Skin of body (tissue), 3 donors: ENCODE measurements at places on chromosomes 2 and 18.
A peak's percentile ranks its signal among the peaks of the same experiment; 100 is the strongest.

DNA sequence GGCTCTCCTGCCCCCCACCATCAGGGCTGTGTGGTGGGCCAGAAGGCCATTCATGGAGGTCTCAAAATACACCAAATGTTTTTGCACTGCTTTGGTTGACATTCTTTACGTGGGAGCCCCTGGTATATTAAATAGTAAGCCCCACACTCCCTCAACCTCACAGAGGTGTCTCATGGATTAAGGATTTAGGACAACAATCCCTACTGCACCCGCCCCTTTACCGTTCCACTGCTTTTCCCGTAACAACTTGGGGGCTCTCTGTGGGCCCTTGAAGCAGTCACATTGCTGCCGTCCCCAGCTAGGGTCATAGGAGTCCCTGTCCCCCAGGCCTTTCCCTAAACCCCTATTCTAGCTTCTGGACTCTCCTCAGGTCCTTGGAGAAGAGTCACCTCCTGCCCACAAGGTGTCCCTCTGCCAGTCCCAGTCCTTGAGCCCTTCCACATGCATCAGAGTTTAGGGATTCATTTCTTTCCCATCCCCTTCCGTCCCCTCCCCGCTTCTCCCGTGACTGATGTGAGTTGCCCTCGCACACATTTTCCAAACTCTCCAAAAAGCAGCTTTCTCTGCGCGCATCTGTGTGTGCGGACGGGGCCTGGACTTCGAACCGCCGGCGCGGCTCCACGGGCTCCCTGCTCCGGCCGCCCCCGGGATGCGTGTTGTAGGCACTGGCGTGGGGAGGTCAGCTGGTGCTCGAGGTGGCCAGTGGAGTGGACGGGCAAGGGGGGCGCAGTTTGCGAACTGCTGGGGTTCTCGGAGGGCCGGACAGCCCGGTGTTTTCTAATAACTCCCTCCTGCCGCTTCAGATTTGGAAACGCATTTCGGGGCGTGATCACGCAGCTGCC lies 84.8 kb downstream of the LYPD1 start:
- DNase-seq = no peak

DNA sequence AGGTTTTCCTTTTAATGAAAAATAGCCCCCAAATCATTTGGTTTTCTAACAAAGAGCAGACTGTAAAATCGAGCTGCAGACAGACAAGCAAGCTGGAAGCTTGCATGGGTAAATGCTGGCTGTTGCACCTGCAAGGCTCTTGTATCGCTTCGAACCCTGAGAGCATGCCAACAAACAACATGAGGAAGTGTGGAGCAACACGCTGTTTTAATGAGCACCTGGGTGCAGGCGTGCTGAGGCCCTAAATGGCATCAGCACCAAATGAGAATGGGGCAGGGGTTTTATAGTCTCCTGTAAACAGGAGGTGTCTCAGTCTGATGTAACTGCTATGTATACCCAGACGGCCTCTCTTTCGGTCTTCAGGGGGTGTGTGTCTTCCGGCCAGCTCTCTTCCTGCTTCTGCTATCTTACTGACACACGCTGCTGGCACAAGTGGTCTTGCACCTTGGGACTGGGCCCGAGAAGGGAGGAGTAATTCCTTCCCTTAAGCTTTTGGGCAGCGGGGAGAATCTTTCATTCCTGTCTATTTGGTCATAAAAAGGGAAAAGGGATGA lies 31.9 kb upstream of the CDH2 start:
- no peak for DNase-seq

- DNase-seq = no peak
These were observed 163.8 kb downstream of the FAM210A start for GRCh38 chr18:13562494-13563029.

DNA sequence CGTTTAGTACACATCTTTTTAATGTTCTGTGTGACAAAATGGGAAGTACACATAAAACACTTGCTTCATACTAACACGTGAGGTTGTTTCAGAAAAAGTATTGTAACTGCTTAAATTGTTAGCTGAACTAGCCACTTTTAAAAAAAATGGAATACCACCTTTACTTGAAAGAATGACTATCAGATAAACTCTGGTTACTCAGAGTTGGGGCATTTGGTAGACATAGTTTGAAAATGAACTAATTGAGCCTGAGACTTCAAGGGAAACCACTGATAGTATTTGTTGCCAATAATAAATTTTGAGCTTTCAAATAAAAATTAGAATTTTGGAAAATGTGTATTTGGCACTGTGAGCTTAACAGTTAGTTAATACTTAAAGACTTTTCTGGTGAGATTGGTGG lies 103.0 kb upstream of the FBXO11 start:
- DNase-seq = no peak

- peak; percentile 63 for DNase-seq
These were observed 57.3 kb downstream of the NEDD4L start for GRCh38 chr18:58101291-58101794.

DNA sequence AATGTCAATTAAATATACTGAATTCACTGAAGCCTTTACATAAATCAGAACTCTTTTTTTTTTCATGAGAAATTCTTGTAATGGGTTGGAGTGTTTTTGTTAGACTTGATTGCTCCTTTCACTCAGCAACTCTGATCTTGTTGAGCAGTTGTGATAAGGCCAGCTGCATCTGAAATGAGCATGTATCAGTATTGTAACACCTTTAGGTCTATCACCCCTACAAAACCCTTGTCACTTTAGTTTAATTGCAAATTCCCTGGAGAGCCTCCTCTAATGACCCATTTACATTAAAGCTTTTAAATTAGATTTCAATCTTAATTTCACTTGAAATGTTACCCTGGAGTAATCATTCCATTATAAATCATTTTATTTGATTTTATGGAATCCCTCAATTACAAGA lies 346.8 kb upstream of the TCF4 start:
- DNase-seq = no peak

- no peak for DNase-seq
These were observed 62.9 kb upstream of the CYRIA start for GRCh38 chr2:16728351-16729136.

- DNase-seq = peak; percentile 84
These were observed 49.9 kb upstream of the EML6 start for GRCh38 chr2:54673501-54673998.

GRCh38 chr18:3529601-3530000 lies 79.6 kb downstream of the TGIF1 start:
- DNase-seq = no peak
